ENCODE measurements at places on chromosomes 3 and 15.

DNA sequence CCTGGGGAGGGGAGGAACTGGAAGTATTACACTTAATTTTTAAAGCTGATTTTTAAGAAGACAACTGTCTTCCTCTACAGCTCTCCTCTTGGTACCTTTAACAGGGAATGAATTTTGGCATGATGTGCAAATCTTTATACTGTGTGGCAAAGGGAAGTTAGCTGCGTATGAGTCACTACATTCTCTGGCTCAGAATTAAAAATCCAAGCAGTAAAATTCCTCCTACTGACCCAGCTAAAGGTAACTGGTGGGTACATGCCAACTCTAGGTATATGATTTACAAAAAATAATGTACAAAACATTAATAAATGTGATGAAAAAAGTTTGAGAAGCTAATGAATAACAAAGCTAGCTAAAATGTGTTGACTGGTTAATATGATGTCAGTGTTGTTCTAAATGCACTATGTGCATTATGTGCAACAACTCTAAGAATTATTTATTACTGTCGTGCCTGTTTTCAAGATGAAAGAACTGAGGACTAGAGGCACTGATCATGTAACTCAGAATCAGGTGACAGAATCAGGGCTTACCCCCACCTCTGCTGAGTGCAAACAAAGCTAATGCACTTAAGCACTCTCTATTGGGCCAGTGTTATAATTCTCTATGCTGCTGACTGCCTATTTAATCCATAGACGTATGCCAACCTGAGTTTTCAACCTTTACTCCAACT is 194.7 kb upstream of the CADPS start:
- no peak for DNase-seq

DNA sequence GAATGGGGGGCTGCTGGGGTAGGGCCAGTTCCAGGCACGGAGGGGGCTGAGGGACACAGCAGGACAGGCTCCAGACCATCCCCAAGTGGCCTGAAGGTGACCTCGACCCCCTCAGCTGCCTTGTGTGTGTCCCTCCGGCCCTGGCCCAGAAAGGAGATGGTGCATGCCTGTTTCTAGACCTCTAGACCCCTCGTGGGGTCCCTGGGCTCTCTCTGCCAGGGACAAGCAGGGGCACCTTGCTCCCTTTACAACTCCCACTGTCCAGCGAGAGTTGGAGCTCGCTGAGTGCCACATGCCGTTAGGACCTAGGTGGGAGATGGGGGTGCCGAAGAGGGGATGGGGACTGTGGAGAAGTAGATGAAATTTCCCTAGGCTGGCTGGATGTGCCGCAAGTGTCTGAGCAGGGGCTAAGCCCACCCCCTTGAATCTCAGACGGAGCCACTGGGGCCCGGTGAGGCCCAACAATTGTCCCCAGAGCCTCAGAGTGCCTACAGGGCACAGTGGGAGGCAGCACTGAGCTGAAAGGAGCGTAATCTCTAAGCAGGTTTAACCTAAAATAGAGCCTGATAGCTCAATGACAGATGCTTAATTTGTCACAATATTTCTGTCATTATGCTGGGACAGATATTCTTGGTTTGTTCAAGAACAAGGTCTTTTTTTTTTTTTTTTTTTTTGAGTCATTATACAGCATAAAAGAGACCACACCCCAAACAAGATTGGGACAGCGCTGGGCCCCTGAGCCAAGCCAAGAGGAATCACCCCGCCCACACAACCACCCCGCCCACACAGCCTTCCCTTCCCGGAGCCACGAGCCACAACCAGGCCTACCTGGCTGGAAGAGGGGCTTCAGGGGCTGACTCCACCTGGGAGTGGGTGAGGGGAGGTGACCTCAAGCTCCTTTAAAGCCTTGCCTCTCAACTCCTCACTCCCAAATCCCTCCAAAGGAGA is 23.6 kb upstream of the KLF13 start:
- DNase-seq = no peak

GRCh38 chr3:30658328-30659052 is 52.1 kb downstream of the TGFBR2 start:
- peak; percentile 66 for DNase-seq

DNA sequence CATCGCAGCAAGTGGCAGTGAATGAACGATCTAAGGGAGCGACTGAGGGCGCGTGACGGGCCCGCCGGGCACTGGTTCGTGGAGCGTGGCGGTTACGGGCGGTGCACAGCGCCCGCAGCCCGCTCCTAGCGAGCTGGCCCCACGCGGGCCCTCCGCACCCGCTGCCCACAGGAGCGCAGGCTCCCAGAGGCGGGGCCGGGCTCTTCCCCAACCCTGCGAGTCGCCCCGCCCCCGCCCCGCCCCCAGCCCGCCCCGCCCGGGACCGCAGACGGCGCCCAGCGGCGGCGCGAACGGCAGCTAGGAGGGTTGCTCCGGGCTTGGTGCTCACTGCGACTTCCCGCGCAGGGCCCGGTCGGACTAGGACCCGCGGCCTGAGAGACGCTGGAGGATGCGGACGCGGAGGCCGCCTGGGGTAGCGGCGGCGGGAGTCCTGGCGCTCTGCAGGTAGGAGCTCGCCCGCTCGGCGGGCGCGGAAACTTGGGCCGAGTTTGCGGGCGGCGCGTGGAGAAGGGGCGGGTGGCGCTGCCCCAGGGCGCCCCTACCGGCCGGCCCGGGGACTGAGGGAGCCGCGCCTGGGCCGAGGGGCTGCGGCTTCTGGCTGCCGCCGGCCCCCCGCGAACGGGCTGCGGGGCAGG is at the start of gene C15orf39:
Gene C15orf39, plus strand, starts transcription at position 267 of the 635 bp plus-strand sequence. CDS start 4,167 bp downstream, outside the sequence.
- peak; percentile 80 for DNase-seq

DNA sequence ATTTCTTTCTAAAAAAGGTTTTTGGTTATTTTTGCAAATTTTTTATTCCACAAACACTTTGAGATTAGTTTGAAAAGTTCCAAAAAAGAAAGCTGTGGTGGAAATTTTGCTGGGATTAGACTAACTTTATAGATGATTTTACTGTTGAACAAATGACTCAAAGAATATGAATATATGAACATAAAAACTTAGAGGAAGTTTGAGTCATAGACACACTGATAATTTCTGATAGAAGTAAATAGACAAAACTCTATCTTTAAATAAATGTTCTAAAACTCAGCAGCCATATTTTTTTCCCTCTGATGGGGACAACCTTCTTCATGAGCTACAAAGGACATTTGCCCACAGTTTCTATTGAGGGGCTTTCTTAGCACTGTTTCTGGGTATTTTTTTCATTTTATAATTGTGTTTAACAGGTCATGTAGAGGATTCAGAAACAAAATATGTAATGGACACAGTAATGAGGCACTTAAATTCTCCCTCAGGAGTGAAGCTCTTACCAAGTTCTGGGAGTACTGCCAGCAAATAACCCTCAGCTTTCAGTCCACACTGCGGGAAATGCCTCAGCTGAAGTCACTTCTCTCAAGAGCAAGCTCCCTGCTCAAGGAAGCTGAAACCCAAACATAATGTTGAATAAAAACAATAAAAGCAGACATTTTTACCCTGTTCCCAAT is 157.6 kb downstream of the NFKBIZ start:
- DNase-seq = no peak

DNA sequence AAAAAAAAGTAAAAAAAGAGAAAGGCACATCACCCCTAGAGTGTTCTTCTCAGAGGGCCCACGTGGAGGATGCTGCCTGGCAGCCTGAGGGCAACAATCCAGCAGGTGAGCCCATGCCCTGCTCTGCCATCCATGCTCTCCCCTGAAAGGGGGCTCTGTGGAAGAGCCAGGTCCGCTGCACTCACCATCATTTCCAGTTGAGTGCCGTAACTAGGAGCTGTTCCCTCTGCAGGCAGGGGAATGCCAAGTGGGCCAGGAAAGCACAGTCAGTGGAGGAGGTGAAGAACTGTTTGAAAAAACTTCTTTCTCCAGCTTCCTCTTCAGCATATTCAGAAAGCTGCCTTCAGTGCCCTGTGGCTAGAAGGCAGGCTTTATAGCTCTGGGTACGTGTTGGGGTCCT is 84.1 kb downstream of the ABHD5 start:
- DNase-seq = no peak

GRCh38 chr15:48794697-48795134 is 16.2 kb downstream of the CEP152 start:
- no peak for DNase-seq

- DNase-seq = no peak
Observed at GRCh38 chr15:74724570-74725224, 631 bp downstream of the CYP1A1 start.

DNA sequence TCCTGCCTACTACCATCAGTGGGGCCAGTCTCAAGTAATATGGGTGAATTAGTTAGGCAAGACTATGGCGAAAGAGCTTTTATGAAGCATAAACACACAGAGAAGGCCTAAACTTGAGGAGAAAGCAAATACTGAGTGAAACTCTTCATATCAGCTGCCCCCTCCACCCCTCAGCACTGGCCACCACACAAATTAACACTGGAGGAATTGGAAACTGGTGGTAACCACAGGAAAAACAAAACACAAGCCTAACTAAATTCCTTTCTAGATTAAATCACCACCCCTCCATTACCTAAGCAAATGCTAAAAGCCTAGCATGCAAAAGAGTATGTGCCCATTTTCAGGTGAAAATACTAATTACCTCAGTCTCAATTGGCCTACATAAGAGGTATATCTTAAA is 774.7 kb upstream of the NECTIN3 start:
- DNase-seq = no peak

DNA sequence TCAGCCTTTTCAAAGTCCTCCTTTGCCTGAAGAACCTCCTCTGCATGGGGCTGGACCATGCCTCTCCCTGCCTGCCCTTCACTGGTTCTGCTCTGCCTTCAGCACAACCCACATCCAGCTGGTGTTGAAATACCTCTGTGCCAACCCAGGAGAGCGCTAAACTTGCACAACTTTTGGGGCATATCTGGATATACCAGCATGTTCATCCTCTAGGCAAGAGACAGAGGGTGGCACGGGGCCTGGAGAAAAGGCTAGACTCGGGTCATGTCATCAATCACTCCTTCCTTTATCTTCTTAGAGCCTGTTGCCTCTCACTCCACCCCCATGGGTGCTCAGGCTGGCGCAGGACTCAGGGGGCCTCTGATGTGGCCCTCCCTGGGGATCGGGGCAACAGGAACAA is 4.8 kb downstream of the SEMA4B start:
- no peak for DNase-seq

Data from activated naive CD4-positive, alpha-beta T cell treated with anti-CD3 and anti-CD28 coated beads, Interleukin-2, amount 10 ng/mL, durations not matched to agents 7 days and 5 days (primary cell).